ENCODE measurements at places on chromosomes 16 and 17.
A peak's percentile ranks its signal among the peaks of the same experiment; 100 is the strongest.

- DNase-seq = no peak
Measured at GRCh38 chr17:27928587-27928986, 35.4 kb upstream of the LYRM9 start.

- no peak for DNase-seq
Measured at GRCh38 chr16:89723279-89724250, 2.2 kb downstream of the ZNF276 start.

DNA sequence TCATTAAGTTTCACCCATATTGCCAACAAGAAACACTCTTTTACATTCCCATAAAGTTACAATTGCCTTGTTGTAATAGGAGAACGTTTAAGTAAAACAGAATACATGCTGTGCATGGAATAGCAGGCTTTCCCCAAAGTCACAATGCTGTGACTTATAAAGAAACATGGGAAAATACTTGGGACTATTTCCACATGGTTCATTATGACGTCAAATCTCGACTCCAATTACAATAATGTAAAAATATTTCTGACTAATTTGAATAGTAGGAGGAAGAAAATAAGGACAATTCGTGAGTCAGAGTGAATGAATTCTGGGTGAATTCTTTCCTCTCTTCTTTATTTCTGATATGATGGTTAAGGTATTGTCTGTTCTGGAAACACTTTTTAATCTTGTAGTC lies 52.8 kb downstream of the CDH11 start:
- peak; percentile 63 for DNase-seq

DNA sequence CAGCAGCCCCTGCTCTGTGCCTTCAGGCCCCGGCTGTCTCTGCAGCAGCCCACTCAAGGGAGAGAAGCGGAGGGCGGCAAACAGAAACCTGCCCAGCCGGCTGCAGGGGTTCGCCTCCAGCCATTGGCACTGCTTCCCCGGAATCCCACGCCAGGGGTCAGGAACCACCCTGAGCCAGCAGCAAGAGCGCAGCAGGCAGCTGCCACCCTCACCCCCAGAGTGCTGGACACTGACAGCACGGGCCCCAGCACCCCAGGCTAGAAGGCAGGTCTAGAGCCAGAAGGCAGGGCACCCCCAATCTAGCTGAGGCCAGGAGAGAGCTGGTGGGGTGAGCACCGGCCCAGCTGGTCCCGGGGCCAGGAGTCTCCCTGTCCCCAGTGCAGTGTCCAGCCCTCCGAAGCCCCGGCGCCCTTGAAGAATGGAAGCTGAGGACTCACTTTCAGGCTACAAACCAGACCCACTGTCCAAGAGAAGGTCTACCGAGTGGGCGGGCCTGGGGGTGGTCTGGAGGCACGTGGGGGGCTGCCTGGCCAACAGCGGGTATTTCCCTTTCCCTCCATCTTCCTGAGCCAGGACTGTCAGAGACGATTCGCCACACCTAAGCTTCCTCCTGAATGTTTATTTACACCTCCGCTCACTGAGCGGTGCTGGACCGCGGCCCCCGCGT lies 8.4 kb downstream of the UBALD2 start:
- DNase-seq = no peak

- DNase-seq = peak; percentile 73
Measured at GRCh38 chr16:29700253-29700987, 21.4 kb downstream of the QPRT start.

GRCh38 chr17:28812091-28812747 lies 30.4 kb downstream of the FAM222B start:
- DNase-seq = peak; percentile 86

GRCh38 chr17:50101346-50102163 lies 6.4 kb downstream of the PDK2 start:
- DNase-seq = no peak

DNA sequence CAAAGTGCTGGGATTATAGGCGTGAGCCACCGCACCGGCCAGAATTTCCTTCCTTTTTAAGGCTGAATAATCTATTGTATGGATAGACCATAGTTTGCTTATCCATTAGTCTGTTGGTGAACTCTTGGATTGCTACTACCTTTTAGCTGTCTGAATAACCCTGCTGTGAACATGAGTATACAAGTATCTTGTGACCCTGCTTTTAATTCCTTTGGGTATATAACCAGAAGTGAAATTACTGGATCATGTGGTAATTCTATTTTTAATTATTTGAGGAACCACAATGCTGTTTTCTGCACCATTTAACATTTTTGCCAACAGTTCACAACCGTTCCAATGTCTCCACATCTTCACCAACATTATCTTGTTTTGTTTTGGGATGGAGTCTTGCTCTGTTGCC lies 4.6 kb upstream of the OTOA start:
- no peak for DNase-seq

DNA sequence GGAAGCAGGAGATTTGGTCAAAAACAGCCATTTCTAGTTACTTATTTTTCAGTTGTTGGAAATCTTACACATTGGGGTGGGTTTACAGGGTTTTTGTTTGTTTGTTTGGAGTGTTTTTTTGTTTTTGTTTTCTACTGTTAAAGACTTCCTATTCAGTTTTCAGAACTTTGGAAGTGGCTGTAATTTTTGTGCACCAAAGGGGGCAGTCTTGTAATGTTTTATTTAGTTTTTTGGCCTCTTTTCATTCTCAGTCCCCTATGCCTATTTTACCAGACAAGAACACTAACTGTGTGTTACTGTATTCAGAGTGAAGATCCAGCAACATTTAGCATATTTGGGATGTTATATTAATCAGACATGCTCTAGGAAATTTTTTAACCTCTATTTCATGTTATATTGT lies 20.6 kb downstream of the TPPP3 start:
- peak; percentile 17 for DNase-seq

- DNase-seq = no peak
Measured at GRCh38 chr16:65201511-65201910, 79.6 kb upstream of the CDH11 start.

GRCh38 chr17:12035673-12036072 lies 15.0 kb downstream of the MAP2K4 start:
- no peak for DNase-seq

GRCh38 chr16:89132194-89133005 lies 38.7 kb downstream of the ACSF3 start:
- no peak for DNase-seq

- DNase-seq = no peak
Measured at GRCh38 chr16:58882292-58882691, 148.2 kb upstream of the GOT2 start.

- DNase-seq = no peak
Measured at GRCh38 chr17:79627184-79627765, 16.4 kb upstream of the RBFOX3 start.

DNA sequence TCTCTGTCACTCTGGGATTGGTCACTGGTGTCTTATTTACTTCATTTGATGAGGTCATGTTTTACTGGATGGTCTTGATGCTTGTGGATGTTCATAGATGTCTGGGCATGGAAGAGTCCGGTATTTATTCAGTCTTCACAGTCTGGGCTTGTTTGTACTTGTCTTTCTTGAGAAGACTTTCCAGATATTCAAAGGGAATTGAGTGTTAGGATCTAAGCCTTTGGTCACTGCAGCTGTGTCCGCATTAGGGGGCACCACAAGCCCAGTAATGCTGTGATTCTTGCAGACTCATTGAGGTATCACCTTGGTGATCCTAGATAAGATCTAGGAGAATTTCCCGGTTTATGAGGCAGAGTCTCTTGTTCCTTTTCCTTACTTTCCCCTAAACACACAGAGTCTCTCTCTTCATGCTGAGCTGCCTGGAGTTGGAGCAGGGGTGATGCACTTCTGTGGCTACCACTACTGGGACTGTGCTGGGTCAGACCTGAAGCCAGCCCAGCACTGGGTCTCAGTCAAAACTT lies 214.7 kb downstream of the SPECC1 start:
- DNase-seq = no peak

DNA sequence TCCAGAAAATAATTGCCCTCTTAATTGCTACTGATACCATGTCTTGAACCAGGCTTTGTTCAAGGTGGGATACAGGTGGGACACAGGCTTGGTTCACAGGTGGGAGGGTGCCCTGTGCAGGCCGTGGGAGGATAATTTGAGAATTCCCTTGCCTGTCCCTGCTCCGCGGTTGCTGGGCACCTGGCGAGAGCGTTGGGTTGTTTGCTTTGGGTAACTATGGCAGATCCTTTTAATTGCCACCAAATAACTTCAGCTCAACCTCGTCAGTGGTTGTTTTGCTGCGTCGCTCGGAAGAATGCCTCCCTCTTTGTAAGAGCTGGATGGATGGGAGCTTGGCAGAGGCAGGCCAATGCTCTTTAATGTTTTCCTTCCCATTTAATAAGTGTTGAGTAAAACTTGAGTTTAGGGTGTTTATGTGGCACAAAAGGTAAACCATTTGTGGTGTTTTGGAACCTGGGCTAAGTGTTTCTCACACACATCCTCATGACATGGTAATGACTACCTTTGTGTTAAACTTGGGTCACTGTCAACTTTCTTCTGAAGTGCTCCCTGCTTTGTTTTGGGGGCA lies 202.5 kb downstream of the MSI2 start:
- no peak for DNase-seq

DNA sequence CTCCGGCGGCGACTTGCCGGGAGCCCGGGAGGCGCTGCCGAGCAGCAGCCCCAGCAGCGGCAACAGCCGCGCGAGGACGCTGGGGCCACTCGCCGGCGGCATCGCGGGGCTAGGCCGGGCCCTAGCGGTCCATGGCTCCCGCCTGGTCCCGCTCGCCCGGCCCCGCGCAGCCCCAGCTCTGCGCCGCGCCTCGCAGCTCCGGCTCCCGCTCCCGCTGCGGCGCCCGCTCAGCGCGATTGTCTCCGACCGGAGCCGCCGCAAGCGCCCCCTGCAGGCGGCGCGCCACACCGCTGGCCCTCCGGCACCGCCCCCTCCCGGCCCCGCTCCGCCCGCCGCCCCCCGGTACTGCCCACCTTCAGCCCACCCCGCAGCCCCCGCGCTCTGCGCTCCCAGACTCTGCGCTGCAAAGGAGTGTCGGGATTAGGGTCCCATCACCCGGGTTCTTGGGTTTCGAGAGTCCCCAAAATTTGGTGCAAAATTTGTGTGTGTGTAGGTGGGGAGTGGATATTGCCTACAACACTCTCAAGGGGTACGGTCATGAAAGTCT lies at the start of gene FAM171A2:
Gene FAM171A2, minus strand, starts transcription at position 241 of the 547 bp plus-strand sequence. Its CDS starts 139 bp downstream, at position 102.
- no peak for DNase-seq

DNA sequence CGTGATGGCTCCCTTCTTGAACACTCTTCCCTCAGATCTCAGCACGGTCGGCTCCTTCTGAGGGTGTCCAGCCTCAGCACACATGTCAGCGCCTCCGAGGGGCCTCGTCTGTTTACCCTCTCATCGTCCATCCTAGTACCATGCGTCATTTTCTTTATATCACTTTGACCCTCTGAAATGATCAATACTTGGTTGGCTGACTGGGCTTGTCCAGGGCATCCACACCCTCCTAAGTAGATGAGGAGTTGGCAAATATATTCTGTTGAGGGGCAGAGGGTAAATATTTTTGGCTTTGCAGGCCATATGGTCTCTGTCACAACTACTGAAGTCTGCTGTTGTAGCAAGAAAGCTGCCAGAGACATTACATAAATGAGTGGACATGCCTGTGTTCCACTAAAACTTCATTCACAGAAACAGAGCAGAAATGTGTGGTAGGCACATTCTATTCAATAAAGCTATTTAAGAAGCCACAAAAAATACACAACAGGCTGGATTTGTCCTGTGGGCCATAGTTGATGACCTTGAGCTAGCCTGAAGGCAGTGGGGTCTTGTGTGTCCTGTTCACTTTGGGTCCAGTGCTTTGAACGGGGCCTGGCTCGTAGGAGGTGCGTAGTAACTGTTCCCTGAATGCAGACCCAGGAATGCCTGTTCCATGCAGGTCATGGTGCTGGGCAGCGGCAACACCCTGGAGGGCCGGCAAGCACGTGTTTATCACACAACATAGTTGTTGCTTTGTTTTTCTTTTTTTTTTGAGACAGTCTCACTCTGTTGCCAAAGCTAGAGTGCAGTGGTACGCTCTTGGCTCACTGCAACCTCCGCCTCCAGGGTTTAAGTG lies 185.8 kb downstream of the SNX29 start:
- no peak for DNase-seq

DNA sequence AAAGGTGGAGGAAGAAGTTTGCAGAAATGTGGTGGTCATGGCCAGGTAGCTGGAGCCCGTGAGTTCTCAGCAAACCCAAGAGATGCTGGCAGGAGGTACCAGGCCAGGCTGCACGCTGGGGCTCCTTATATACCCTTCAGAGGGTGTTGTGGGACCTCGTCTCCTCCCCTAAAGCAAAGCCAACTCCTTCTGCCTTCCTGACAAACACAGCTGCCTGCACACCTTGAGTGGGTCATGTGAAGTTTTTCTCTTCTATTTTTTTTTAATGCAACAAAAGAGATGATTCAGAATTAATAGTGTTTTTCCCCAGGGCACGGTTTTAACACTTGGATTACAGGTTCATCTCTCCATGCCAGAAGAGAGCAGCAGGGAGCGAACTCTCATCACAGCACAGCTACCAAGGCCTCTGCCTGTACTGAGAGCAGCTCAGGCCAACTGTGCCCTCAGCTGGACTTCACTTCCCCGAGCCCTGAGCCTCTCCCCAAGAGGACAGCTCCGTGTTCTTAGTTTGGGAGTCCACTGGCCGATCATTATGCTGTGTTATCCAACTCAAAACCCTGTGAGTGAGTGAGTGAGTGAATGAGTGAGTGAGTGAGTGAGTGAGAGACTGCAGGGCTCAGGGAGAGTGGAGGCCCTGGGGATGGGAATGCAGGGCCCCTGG lies at the start of gene KRT15:
Gene KRT15, minus strand, starts transcription at position 102 of the 661 bp plus-strand sequence. Its CDS starts 63 bp downstream, at position 39.
- no peak for DNase-seq
